ENCODE measurements at places on chromosomes 7 and 10. TPM values are rescaled to one million over a fixed set of nuclear protein-coding genes. Genes with fewer than 3 reads are reported as not detected.

DNA sequence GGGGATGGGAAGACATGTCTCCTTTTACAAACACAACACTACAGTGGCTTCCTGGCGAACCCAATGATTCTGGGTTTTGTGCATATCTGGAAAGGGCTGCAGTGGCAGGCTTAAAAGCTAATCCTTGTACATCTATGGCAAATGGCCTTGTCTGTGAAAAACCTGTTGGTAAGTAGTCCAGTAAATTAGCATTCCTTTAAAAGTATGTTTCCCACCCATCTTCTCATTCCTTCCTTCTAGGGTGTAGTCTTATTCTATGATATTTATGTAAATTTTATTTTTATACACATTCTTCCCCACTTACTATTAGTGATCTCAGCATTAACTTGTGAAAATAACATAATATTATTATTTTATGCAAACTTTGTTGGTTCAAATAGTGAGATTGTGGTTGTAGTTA, 206.9 kb downstream of the ATRNL1 start:
- DNase-seq, result no peak

DNA sequence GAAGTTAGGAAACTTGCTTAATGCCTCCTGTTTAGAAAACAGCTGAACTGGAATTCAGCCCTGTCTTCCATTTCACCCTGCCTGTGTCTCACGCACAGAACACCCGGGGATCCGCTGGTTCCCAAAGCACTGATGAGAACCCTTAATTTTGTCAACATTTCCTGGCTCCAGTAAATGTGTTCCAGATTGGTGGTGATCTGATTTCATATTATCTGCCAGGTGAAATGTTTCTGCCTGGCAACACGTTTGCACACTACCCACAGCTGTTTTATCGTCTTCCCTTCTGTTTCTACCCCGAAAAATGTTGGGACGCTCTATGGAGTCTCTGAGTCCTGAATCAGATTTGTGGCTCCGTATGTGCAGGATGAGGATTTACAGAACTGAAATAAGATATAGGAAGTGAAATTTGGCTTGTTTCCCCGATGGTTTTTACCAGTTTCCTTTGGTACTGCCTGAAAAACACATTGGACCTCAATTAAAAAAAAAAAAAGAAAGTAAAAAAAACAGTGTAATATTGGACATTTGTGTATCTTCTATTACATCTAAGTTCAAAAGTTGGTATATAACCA, 29.0 kb downstream of the MRC1 start:
- no peak for DNase-seq

DNA sequence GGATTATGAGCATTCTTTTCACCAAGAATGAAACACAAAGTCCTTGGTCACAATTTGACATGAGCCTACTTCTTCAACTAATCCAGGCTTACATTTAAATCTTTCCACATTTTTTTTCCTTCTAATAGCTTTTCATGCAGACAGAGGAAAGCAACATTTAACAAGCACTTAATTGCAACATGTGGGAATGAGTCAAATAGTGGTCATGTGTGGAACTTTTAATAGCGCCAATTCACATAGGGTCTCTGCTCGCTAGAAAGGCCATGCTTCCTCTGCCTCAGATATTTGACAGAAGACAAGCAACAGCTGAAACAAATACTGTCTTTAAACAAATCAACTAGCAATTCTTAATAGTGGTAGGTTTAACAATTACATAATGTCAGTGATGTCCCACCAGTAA, 285.9 kb upstream of the ETV1 start:
- no peak for DNase-seq

DNA sequence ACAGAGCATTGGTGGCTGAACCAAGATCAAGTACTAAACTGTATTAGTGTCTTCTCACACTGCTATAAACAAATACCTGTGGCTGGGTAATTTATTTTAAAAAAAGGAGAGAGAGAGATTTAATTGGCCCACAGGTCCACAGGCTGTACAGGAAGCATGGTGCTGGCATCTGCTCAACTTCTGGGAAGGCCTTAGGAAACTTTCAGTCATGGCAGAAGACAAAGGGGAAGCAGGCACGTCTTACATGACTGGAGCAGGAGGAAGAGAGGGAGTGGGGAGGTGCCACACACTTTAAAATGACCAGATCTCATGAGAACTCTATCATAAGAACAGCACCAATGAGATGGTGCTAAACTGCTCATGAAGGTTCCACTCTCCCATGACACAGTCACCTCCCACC, 95.2 kb upstream of the JCAD start:
- DNase-seq, result no peak

- DNase-seq, result no peak
Observed at GRCh38 chr7:18861514-18862118, 255.8 kb downstream of the TWIST1 start.

- no peak for DNase-seq
Observed at GRCh38 chr7:32500922-32501341, 5.6 kb downstream of the AVL9 start.

GRCh38 chr10:14617852-14618251, 156.8 kb downstream of the FAM107B start:
- no peak for DNase-seq

GRCh38 chr10:79930267-79930666, 18.6 kb downstream of the SFTPD start:
- no peak for DNase-seq

DNA sequence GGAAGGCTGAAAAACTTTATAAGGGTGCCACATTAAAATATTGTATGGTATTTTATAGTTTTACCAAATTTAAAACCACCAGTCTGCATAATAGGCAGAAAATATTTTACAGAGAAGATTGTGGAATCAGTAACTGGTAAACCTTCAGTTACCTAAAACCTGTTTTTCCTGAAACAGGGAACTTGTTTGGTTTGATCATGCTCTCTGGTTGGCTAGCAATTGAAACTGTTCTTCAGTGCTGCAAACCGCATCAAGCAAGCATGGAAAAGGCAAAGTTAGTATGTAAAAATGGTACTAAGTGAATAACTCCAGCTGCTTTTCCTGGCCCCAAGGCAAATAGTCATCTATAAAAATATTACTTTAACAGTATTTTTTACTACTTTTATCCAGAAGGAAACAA, 316.9 kb upstream of the LRRN3 start:
- DNase-seq, result no peak

DNA sequence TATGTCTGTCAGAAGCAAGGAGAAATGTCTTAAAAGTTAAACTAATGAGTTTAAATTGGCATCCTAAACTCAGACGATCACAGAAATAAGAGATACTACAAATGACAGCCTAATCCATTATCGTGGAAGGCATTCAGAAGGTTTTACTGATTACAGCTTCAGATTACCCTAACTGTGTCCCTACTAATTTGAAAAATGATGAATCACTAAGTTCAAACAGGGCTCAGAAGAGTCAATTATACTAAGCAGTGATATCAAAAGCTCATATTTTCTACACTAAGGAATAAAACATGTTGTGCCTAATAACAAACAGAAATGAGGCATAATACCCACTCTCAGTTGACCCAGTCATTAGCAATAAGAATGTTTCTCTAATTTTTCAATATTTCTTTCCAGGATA, 152.0 kb upstream of the NRBF2 start:
- no peak for DNase-seq

DNA sequence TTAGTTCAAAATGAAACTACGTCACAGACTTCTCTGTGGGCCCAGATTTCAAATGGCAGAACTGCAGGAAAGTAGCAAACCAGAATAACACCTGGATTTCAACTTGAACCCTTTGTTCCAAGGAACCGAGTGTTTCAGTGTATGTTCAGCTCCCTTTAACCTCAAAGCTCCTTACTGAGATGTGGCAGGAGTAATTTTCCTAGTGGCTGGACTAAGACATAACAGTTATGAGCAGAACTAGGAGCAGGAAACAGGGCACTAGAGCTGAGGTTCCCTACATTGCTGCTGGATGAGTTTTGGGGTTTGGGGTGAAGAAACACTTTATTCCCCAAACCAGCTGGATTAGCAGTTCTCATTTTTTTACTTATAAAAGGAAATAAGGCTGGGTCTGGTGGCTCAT, 50.1 kb downstream of the NSUN6 start:
- DNase-seq, result no peak

DNA sequence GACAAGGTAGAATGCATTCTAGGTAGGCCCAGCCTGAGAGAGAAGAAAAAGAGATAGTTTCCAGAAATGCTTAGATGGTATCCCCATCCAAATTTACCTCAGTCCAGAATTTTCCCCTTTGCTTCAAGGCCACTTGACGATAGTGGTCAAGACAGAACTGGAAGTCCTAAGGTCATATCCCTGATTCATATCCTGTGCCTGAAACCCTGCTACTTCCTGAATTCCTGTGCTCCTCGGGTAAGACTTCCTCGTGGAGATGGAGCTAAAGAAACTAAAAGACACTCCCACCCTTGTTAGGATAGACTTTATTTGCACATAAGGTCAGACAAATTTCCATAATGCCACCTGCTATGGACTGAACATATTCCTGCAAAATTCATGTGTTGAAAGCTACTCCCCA, 175.9 kb downstream of the EVX1 start:
- DNase-seq, result no peak

GRCh38 chr7:14858410-14858809, 44.1 kb downstream of the DGKB start:
- DNase-seq, result no peak

- DNase-seq, result no peak
Observed at GRCh38 chr7:41822259-41822817, 119.4 kb upstream of the INHBA start.

DNA sequence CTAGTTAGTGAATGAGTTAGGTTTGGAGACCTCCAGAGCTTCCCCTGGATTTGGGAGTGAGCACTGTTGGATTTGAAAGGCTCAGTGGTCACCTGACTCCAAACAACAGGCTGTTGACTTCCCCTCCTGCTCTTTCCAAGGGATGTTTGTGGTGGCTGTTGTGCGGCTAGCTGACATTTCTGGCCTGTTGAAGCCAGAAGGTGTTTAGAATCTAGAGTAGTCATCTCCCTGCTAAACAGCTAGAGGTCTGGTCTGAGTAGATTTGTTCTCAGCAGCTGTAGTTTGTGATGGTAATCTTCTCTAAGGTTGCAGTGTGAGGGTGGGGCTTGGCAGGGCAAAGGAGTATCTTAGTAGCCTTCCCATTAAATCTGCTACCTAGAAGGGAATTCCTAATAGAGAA, 30.1 kb downstream of the BPGM start:
- DNase-seq, result no peak

GRCh38 chr7:102079140-102080018, 207.3 kb upstream of the SH2B2 start:
- DNase-seq, result no peak

DNA sequence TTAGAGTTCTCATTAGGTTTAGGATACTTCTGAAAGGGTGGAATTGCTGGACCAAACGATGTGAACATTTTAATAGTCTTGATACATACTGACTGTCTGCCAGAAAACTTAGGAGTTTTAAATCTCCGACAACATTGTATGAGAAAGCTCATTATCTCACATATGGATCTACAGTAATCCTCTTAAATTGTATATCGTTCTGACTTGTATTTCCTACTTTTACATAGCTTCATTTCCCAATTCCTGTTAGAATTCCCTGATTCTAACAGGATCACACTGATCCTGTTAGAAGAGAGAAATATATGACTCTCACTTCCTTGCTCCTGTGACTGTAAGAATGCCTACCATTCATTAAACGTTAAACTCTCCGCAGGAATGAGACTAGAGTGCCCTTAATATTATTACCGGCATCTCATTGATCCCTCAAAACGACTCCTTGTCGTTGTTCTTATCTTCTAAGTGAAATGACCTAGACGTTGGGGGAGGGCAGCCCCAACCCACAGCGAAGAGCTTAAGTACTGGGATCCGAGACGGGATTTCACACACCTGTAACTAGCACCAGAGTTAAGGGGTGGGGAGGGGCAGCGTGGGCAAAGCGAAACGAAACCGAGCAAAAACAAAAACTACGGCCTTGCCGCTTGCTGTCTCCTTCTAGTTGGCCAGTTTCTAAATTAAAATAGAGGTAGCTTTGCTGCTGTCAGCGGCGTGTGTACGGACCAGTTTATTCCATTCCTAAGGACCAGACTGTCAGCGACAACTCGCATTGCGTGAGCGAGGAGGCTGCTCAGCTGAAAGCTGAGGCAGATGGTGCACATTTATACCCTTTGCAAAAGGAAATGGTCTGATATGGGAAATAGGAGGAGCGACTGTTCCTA, 678 bp upstream of the TMEM106B start:
- DNase-seq, result no peak

Gene RAPGEF5
- 1.4 TPM for total RNA-seq

Gene GPR85
- not detected for total RNA-seq

Gene CXCL12
- total RNA-seq, result 0.82 TPM

Gene RET
- 81.1 TPM for total RNA-seq

Gene INA
- 0.08 TPM for total RNA-seq

Gene KCNH2
- total RNA-seq, result 1.8 TPM

Measured in Panc1 (cell line).